Stimulated activated CD4-positive, alpha-beta T cell treated with anti-CD3 and anti-CD28 coated beads, TNF-alpha, amount 100 ng/mL, for 1 hour (primary cell): ENCODE measurements at places on chromosomes 11 and 22.

DNA sequence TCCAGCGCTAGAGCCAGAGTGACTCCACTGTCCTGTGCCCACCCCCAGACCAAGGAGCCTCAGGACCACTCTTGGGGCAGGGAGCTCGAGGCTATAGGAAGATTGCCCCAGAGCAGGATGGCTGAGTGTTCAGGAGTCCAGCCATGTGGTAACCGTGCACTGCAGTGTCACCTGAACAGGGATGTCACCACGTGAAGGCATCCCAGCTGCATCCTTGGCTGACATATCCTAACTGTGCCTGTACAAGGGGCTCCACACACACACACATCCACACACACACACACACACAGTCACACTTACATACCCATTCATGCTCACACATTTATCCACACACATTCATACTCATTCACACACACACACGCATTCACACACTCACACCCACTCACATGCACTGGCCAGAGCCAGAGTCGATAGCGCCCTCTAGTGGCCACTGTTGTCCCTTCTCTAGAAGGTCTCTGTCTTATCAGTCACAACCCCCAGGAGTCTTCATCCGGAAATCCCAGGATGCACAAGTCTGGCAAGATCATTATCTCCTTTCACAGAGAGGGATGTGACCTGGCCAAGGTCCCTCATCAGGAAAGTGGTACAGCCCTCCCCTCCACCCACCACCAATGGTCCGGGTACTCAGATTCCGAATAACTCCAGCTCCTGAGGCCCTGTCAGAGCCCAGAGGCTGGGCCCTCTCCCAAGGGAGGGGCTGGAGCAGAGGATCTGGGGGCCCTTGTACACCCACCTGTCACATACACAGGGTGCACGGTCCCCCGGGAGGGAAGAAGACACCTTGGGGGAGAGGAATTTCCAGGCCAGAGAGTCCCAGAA is 55.1 kb downstream of the IGLL5 start:
- peak; percentile 35 for DNase-seq

- no peak for DNase-seq
These were observed 202.0 kb upstream of the SNX19 start for GRCh38 chr11:131118247-131118646.

- DNase-seq = no peak
These were observed 324.0 kb upstream of the PLET1 start for GRCh38 chr11:112584672-112585071.

DNA sequence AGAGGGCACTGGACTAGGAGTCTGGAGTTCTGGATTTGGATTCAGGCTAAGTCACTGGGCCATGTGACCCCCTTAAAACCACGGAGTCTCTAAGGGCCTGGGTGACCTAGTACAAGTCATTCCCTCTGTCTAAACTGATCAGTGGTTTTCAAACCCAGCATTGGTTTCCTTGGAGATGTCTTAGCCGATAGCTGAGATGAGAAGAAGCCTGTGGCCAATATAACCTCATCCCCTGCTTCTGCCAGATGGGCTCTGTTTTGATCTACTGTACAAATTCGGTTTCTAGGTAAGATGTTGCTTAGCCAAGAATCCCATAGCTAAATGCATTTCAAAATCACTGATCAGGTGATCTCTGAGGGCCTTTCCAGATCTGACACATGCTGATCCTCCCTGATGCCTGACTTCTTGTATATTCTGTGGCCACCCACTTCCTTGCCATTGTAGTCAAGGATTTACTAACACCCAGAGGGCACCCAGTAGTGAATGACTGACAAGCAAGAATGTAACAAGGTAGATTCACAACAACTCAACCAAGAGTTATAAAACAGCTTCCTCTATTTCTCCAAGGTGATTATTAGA is 53.1 kb downstream of the GALNT18 start:
- no peak for DNase-seq

DNA sequence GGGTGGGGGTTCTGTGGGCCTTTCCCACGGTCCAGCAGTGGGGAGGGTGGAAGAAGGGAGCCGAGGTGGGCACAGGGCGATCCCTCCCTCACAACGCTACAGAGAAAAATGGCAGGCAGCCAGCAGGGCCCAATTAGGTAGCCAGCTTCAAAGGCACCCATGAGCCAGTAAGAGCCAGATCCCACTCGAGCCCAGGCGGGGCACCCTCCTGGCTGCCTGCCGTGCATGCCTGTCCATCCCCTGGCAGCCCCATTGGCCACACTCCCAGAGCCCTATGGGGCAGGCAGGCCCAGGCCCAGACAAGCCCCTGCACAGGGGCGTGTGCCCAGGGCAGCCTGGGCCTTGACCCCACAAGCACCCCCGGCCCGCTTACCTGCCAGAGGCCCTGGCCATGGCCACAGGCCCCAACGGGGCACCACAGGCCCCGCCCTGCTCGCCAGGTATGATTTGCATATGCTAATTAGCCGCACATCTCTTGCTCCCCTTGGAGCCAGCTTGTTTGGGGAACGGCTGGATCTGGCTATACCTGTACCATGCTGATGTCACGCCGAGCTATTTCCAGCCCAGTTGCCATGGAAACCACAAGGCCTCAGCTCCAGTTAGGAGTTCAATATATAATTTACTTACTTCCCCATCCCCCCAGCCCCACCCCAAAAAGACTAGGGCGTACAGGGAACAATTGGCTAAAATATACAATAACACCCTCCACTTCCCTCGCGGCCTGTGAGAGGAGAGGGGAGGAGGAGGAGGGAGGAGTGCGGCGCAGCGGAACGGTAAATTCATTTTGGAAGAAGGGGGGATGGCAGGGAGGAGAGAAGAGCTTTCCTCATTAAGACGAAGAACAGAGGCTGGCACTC is 47.5 kb upstream of the TCF20 start:
- DNase-seq = no peak

- peak; percentile 32 for DNase-seq
These were observed 25.1 kb upstream of the RELT start for GRCh38 chr11:73350908-73351636.

- no peak for DNase-seq
These were observed 126.5 kb downstream of the CHST1 start for GRCh38 chr11:45538939-45539338.

DNA sequence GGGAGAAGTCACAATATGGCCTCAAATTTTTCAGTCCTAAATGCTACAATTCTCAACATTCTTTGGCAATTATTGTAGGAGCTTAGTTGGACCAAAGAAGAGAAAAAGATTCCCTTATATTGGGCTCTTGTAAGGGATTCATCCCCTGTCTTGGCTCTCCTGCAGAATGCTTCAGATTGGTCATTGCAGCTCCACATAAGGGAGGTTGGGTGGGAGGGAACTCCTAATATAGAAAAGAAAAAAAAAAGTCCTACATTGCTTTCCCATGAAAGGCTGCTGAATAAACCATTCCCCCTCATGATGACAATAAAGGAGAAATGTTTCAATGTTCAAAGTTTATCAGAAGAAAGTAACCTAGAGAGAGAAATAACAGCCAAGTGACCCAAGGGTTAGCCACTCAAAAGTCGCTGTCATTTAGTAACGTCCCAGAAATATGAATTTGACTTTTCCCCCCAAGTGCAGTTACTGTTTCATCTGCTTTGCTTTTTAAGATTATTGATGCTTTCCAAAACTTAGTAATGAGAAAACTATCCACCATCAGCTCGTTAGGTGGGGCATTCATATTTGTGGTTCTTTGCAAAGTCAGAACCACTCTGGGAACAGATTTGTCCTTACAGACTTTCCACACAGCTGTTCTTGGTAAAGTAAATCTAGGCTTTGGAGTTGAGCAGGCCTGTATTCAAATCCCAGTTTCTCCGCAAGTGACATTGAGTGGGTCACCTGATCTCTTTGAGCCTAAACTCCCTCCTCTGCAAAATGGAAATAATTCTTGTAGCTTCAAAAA is 5.0 kb upstream of the SLC1A2 start:
- no peak for DNase-seq

DNA sequence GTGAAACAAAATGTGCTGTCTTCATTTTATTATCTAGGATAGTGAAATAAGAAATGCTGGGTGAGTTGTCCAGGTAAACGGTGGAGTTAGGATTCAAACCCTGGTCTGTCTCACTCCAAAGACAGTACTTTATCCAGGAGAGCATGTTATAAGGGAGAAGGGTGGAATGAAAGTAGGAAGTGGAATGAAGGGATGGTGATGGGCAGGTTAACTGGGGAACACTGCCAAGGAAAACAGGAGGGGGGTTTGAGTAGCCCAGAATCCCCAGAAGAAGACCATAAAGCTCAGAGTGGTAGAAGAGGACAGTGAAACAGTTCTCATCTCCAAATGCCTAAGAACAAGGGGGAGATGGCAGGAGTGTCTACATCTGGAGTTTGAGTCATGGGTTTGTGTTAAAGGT is 169.0 kb downstream of the BARX2 start:
- DNase-seq = no peak

GRCh38 chr11:60221181-60221580 is 21.8 kb downstream of the MS4A4E start:
- DNase-seq = no peak

GRCh38 chr11:76237914-76238313 is 31.6 kb upstream of the WNT11 start:
- DNase-seq = no peak

GRCh38 chr22:35154937-35155387 is 89.0 kb downstream of the ISX start:
- no peak for DNase-seq

DNA sequence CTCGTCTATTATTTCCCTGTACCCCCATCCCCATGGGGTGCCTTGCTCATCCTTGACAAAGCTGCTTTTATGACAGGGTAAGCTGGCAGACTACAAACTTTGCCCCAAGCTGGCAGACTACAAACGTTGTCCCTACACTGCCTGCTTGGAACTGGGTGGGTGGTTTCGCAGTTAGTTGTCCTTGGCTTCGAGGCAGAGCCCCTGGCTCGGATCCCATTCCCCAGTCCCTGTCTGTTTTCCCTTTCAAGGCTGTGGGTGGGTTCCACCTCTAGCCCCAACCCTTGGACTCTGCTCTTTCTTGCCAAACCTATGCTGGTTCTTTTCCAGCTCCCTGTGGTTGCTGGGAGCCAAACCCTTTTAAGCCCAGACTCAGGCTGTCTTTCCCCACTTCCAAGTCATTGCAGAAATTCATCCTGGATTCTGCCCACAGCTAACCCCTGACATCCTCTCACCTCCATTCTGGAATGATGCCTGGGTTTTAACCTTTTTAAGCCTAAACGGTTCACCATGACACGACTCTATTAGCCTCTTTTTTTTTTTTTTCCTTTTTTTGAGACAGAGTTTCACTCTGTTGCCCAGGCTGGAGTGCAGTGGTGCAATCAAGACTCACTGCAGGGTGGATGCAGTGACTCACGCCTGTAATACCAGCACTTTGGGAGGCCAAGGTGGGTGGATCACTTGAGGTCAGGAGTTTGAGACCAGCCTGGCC is 9.2 kb upstream of the RBM14 start:
- no peak for DNase-seq

DNA sequence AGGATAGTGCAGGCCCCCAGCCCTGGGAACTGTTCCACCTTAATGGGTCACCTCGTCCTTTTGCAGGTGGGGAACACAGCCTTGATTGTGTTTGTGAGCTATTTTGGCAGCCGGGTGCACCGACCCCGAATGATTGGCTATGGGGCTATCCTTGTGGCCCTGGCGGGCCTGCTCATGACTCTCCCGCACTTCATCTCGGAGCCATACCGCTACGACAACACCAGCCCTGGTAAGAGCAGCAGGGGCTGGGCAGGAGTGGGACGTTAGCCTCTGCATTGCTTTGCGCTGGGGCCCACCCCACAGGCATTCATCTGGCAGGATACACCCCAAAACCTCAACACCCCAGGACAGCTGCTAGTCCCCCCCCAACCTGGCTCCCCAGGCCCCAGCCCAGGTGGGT is 14.8 kb downstream of the SLCO2B1 start:
- no peak for DNase-seq

DNA sequence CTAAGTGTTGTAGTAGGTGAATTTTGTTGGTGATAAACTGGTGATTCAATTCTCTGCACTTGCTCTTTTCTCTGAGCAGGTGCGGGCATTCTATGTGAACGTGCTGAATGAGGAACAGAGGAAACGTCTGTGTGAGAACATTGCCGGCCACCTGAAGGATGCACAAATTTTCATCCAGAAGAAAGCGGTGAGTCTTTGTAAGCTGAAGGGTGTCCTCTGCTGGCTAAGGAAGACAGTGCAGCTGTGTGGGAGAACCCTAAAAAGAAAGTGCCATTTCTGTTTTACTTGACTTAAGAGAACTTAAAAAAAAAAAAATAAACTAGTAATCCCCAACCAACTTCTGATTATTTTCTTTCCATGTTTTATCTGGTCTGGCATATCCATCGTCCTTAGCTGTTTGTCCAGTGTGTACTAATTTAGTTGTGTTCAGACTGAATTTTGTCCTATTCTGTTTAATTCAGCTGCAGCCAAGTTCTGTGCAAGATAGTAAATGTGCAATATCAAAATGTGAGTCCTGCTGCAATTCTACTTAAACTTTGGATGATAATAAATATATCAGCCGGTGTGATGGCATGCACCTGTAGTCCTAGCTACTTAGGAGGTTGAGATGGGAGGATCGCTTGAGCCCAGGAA is 29.6 kb downstream of the CAT start:
- no peak for DNase-seq

DNA sequence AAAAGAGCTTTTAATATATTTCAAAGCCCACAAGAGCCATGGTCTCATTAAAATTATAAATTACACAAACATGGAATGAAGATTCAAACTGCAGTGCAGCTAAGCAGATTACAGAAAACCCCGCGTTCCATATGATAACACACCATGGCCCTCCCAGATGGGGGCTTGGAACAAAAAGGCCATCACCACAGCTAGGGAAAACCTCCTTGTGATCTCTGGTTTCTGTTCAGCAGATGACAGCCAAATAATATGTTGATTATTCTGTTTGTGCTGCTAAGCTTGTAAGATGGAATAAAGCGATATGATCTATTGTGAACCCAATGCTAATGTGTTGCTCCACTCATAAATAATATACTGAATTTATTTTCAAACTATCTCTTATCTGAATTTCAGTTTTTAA is 28.5 kb downstream of the IMMP1L start:
- DNase-seq = no peak
